Activated CD4-positive, alpha-beta T cell treated with anti-CD3 and anti-CD28 coated beads, Interleukin-2, Interleukin-6, amounts not matched to agents 100 ng/mL and 50 ng/mL, durations not matched to agents 16 hours and 8 hours (primary cell): ENCODE measurements at places on chromosomes 11 and 22.

- DNase-seq = no peak
Observed at GRCh38 chr11:129605815-129606214, 209.8 kb upstream of the TMEM45B start.

DNA sequence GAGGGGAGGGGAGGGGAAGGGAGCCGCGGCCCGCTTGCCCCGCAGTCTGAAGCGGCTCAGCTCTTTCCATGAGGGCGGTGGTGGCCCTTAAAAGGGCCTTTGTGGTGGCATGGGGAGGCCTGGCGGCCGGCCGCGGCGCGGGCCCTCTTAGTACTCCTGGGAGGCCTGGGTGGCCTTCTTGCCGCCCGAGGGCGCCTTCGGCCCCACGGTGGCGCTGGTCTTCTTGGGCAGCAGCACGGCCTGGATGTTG lies 6.9 kb downstream of the DPAGT1 start:
- peak; percentile 76 for DNase-seq

GRCh38 chr22:48588151-48588877 lies 1239.4 kb downstream of the BRD1 start:
- no peak for DNase-seq

GRCh38 chr11:102800767-102801166 lies 2.8 kb upstream of the MMP1 start:
- DNase-seq = no peak

DNA sequence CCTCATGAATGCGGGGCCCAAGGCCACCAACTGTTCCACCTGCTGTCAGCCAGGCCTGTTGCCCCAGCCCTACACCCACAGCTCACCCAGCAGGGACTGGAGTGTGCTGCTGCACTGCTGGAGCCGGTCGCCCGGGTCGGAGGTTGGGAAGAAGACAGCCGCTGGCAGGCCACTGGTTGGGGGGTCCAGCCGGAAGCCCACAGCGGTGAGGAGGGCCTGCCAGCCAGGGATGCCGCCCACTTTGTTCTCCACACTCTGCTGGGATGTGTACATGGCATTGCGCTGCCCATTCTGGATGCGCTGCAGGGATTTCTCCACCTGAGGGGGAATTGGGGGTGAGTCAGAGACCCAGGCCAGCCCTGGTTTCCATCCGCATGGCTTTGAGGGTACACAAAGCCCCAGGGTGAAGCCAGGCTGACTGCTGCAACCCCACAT lies 74.2 kb upstream of the PITPNB start:
- DNase-seq = no peak
